ENCODE measurements at places on chromosomes 4 and X.

DNA sequence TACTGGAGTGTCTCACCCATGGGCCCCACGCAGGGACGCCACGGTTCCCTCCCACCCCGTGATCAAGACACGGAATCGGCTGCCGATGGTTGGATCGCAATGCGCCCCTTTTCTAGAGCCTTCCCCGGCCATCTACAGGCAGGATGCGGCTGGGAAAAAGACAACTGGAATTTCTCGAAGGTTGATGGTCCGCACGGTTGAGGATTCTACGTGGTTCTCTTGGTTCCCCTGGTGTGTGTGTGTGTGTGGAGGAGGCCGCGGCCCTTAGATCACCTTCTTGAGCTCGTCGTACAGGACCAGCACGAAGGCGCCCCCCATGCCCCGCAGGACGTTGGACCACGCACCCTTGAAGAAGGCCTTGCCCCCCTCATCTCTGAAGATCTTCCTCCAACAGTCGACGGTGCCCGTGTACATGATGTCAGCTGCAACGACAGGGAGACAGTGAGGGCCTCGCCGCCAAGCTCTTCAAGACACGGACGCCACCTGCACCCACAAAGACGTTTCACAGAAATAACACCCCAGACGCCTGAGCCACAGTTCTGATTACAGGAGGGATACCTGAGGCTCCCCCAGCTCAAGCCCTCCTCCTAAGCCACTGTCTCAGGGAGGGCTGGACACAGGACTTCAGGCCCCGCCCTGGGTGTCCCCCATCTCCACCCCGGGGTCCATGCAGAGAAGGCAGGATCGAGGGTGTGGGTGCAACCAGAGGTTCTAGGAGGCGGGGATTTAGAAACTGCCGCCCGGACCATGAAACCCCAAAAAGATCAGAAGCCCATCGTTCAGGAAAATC lies 5.4 kb downstream of the SLC25A6 start:
- peak; percentile 62 for DNase-seq

DNA sequence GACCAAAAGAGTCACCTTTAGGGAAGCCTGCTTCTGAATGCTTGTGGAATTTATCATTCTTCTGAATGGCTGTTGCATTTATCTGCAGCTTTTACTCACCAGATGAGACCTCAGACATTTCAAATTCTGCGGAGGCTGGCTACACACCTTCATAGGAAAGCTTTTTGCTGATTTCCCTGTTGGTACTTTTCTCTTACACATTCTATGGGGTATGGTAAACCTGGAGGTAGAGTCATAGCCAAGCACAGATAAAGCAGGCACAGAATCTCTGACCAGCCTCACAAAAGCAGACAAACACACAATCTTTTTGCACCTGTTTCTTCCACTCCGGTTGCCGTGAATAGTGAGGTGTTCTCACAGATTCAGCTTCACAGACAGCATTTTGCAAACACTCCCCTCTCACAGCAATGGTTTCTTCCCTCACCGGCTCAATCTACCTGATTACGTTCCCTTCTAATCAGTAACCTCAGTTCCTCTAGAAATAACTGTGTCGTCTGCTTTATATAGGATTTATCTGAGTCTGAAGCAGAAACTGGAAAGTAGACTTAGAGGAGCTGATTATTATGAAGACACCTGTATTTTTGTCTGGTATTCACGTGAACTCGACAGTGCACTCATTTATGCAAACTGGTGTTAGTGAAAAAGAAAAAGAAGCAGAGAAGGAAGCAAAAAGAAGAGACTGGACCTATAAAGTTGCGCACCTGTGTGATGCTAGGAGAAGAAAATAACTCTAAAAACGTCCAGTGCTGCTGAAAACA lies 83.1 kb downstream of the DMD start:
- no peak for DNase-seq

DNA sequence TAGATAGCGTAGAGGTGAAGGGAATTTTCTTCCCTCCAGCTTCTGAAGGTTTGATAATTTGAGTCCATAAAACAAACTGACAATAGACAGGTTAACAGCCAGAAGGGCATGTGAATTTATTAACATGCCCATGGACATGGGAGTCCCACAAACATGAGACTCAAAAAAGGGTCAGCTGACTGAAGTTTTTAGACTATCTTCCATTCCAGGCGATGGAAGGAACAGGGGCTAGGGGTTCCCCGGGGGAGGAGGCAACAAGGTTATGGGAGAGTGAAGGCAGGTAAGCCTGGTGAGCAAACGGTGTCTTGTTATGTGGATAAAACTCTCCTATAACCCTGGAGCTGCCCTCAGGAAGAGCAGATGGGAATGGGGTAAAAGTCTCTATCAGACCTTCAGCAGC lies 81.5 kb upstream of the SORBS2 start:
- no peak for DNase-seq

DNA sequence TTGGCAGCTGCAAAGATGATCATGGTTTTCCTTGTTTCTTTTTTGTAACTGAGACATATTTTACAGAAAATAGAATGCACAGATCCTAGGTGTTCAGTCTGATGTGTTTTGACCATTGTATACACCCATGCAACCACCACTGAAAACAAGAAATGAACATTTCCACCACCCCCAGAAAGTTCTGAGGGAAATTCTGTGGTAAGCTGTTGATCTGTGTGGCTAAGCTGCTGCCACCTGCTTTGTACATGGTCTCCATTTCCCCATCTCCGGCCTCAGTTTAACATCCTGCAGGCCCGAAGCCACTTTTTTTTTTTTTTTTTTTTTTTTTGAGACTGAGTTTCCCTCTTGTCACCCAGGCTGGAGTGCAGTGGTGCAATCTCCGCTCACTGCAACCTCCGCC lies 65.3 kb downstream of the NYX start:
- DNase-seq, result no peak

DNA sequence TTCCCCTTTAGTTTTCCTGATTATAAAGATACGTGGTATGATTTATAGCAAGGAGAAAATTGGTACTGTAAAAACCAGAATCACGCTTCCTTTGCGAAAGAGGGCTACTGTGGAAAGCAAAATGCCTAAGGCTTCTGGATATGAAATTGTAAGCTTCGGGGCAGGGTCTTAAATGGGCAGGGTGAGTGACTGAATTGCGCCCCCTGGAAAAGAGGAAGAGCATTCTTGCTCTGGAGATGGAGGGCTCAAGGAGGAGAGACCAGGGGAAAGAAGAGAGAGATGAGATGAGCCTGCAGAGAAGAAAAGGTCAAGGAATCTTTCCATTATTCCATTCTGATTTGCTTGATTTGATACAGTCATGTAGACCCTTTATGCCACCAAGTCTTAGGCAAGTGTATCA lies 13.1 kb upstream of the ETNPPL start:
- no peak for DNase-seq
